ENCODE measurements at places on chromosomes 4 and X.
A peak's percentile ranks its signal among the peaks of the same experiment; 100 is the strongest.

- no peak for DNase-seq
Observed at GRCh38 chrX:122252454-122252853, 931.6 kb upstream of the GRIA3 start.

DNA sequence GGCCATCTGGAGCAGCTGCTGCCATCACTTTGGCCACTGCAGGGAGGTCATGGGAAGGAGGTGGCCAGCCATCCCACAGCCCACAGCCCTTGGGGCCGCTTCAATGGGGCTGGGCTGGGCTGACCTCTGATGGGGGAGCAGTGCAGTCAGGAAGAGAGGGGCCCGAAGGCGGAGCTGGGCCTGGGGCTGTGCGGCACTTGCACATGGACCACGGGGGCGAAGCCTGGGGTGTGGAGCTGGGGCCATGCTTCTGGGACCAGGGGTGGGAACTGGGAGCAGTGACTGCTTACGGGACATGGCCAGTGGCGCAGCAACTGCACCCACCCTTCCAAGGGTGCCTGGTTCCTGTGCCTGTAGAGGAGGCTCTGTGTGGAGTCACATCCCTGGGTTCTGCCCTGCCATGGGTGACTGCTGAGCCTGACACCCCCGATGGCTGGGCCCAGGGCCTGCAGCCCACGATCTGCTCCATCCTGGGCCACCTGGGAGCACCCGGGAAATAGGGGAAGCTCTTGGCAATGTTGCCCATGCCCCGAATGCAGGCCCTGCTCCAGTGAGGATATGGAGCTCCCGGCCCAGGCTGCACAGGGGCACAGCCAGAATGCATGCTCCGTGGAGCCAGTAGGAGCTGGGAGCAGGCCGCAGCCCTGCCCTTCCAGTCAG is 22.4 kb upstream of the SULT1B1 start:
- DNase-seq, result peak; percentile 1

DNA sequence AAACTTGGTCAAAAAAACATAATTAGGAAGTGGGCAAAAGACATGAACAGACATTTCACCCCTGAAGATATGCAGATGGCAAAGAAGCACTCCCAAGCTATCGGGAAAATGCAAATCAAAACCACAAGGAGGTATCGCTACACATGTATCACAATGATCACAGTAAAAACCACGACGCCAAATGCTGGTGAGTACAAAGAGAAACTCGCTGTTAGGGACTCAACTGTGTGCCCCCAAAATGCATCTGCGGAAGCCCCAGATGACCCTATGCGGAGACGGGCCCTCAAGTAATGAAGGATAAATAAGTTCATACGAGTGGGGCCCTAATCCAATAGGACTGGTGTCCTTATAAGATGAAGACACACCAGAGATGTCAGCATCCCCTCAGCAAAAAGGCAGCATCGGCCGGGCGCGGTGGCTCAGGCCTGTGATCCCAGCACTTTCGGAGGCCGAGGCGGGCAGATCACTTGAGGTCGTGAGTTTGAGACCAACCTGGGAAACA is 10.2 kb downstream of the GAK start:
- DNase-seq, result peak; percentile 2

DNA sequence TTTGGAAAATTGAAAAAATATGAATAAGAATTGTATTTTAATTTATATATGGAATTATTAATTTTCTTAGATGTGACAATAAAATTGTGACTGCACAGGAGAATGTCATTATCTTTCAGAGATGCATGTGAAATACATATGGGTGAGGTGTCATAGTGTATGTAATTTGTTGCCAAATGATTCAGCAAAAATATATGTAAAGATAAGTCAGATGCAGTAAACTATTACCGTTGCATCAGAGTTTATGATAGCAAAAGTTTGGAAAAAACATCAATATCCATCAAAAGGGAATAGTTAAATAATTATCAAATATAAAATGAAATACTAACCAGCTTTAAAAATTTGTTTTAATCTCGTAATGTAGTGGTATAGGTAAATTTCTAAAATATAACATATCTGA is 10.4 kb upstream of the SLC7A11 start:
- DNase-seq, result no peak

DNA sequence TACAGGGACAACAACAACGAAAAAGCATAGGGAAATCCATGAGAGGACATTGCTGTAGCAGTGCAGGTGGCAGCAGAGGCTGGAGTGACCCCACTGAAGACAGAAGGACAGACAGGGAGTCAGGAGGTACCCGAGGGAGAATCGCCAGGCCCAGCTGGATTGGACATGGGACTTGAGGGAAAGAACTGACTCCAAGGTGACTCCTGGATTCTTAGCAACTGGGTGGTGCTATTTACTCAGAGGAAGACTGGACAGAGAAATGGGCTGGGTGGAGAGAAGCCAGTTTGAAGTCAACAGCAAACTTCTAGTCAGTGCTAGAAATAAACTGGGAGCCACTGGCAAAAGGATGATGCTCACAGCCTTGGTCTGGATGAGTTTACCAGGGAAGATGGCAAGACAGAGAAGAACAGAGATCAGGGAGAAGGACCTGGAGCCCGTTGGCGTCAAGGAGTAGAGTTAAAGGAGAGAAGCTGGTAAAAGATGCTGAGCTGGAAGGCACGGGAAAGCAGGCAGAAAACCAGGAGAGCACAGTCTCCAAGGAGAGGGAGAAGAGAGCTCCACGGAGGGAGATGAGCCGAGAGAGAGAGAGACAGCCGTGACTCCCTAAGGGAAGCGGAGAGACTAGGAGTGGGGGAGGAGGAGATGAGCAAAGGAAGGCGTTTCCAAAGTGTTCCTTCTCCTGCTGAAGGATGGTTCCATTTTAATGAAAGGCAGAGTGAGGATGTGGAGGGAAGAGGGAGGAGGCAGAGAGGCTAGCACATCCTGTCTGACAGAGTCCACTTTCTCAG is 119.4 kb downstream of the AFAP1 start:
- no peak for DNase-seq

GRCh38 chr4:122329876-122330565 is 48.8 kb upstream of the ADAD1 start:
- DNase-seq, result no peak

DNA sequence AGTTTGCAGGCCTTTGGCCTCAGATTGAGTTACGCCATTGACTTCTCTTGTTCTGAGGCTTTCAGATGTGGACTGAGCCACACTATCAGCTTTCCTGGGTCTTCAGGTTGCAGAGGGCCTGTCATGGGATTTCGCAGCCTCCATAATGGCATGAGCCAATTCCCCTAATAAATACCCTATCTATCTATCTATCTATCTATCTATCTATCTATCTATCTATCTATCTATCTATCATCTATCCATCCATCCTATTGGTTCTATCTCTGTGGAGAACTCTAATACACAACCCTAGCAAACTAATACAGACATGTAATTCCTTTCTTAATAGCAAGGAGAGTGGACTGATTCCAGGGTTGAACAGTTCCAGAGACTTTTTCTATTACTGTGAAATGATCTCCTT is 9.5 kb upstream of the STIM2 start:
- DNase-seq, result no peak

DNA sequence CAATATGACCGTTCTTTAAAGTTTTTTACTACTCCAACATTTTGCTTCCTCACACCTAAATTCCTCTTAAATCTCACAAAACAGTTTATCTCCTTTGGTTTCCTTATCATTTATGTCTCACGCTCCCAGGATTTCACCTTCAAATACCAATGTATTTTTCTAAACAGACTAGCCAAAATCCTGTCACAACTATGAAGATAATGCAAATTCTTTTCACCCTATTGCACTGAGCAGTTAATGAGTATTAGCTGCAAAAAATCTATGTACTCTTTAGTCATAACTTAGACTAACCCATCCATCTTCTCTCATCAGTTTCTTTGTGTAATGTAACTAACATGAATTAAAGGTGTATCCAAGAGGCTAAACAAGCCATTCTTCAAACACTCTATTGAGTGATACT is 151.3 kb downstream of the COMMD8 start:
- no peak for DNase-seq

- DNase-seq, result no peak
Observed at GRCh38 chr4:180634306-180634705, 1608.9 kb upstream of the TENM3 start.

GRCh38 chrX:106612393-106612763 is 600 bp downstream of the RADX start:
- DNase-seq, result no peak

DNA sequence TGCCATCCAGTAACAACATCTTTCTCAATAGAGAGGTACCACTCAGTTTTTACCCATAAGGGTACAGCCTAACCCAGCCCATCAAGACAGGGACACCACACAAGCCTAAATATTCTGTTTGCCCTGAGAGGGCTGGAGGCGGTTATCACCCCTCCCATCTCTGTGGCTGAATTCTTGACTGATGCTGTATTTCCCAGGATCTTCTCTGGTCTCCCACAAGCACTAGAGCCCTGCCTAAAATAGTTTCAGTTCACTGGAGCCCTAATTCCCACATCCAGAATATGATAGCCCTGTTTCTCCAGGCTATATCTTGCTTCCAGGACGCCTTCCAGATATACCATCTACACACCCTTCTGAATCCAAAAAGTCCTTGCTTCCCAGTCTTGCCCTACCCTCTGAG is 91.6 kb upstream of the NMU start:
- no peak for DNase-seq

DNA sequence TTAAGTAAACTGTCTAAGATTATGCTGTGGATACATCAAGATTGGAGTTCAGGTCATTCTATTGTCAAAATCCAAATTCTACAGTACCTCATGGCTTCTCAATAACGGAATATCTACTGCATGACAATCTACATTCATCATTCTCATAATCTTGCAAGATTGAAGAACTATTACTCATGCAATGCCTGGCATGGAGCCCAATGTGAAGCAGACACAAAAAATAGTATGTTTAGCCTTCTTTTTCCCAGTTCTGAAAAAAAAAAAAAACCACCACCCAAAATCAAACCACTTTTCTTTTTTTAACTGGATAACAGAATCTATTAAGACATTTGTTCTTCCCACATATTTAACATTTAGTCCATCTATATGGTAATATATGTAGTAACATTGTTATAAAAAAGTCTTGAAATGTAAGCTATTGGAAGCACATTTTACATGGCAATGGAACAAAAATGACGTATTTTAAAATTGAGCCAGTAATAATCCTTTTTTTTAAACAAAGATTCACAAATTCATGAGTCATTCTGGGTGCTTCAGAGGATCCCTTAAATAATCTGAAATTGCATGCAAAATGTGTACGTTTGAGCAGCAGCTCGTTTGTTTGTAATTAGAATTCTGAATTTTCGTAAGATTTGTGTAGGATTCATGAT is 232.2 kb upstream of the FMR1 start:
- DNase-seq, result no peak

GRCh38 chr4:102758241-102759160 is 2.3 kb downstream of the MANBA start:
- DNase-seq, result no peak

DNA sequence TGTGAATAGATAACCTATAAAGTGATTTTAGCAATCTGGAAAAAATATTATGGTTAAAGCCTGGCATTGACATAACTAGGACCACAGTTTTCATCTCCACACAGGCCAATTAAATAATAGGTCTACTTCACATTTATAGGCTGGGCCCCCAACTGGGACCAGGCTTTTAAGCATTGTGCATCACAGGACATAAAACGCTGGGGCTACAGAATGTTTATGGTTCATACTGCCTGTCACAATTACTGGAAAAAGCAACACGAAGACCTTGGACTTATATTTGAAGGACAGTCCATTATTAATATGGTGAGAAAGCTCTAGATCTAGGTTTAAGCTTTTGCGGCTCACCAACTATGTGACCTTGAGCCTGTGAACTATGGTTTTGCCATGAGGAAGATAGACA is 94.2 kb downstream of the MFAP3L start:
- no peak for DNase-seq

DNA sequence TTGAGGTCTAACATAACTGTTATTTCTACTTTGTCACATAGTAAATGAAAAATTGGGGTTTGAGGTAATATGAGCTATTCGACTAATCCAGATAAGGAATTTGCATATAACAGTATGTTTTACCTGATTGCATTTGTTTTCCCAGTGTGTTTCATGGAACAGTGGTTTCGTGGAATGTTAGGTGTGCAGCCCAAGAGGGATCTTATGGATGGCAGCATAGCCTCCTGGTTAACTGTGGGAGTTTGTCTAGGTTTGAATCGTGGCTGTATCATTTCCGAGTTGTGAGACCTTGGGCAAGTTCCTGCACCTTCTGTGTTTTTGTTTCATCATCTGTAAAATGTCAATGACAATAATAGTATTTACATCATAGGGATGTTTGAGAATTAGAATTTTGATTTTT is 7.9 kb downstream of the BMPR1B start:
- DNase-seq, result no peak

GRCh38 chr4:113060853-113061252 is 11.4 kb downstream of the ANK2 start:
- DNase-seq, result no peak

DNA sequence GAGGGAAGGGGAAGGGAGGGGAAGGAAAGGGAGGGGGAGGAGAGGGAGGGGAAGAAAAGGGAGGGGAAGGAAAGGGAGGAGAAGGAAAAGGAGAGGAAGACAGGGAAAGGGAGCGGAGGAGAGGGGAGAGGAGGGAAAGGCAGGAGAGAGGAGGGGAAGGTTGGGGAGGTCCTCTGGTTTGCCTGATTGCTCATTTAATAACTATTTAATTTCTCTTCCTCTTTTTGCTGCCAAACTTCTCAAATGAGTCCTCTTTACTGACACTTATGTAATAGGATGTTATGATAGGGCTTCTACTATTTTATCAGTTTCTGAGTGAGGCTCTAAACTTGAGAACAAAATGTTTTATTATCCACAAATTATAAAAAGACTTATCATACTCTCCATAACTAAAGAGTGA is 35.4 kb upstream of the PPA2 start:
- no peak for DNase-seq

DNA sequence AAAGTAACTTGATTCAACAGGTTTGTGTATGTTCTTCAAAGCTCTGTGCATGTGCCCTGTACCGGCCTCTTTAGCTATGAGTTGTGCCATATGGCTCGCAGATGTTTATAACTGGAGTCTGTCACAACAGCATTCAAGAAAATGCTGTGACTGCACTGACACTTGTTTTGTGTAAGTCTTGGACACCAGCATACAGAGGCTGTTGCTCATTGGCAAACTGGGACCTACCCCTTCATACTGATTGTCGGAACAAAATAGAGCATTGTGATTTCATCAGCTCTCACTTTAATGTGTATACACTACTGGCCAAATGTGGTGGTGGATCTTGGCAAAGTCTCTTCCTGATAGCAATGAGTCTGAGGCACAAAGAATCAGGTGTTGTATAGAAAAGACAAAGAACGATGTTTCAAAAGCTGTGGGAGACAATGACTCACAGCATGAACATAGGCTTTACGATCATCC is 133.9 kb downstream of the EGF start:
- peak; percentile 11 for DNase-seq

- no peak for DNase-seq
Observed at GRCh38 chrX:132271311-132271778, 52.1 kb upstream of the RAP2C start.

- DNase-seq, result no peak
Observed at GRCh38 chr4:29553846-29554245, 1166.3 kb upstream of the PCDH7 start.

DNA sequence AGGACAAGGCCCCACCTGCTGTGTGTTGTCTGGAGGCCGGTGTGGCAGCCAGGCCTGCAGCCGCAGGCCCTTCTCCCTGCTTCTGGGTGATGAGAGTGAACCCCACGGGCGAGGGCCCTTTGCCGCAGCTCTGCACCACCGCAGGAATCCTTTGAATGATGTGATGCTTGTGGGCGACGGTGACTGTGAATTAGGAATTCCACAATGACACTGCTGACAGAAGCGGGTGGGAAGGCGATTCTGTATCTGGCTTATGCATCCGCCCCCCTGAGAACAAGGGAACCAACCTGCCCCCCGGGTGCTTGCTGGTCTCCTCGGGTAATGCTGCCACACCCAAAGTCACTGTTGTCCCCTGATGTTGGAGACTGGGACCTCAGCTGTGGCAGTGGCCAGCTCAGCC is 19.5 kb upstream of the MAN2B2 start:
- no peak for DNase-seq

All from SK-N-SH (cell line).